Uterine smooth muscle cell (primary cell): ENCODE measurements at places on chromosomes 1 and 21. TPM values are rescaled to one million over a fixed set of nuclear protein-coding genes. Genes with fewer than 3 reads are reported as not detected.

Gene RHCE
- total RNA-seq: 0.75 and 0.77 TPM in 2 replicates

Gene MCL1
- 296 and 333 TPM in 2 replicates for total RNA-seq

Gene C4BPB
- total RNA-seq: not detected in 2 replicates

Gene DCST1
- not detected in 2 replicates for total RNA-seq

Gene KRTAP13-1
- not detected in 2 replicates for total RNA-seq

Gene KIF26B
- 3.4 and 24.1 TPM in 2 replicates for total RNA-seq

Gene TCEA3
- total RNA-seq: 6.8 and 10.4 TPM in 2 replicates

Gene PLA2G2D
- not detected in 2 replicates for total RNA-seq

Gene FABP3
- 52.1 and 186 TPM in 2 replicates for total RNA-seq

Gene BRWD1
- 55.9 and 72.9 TPM in 2 replicates for total RNA-seq

Gene CENPF
- total RNA-seq: 48.5 and 151 TPM in 2 replicates
